ENCODE measurements at places on chromosomes 6 and 20.

DNA sequence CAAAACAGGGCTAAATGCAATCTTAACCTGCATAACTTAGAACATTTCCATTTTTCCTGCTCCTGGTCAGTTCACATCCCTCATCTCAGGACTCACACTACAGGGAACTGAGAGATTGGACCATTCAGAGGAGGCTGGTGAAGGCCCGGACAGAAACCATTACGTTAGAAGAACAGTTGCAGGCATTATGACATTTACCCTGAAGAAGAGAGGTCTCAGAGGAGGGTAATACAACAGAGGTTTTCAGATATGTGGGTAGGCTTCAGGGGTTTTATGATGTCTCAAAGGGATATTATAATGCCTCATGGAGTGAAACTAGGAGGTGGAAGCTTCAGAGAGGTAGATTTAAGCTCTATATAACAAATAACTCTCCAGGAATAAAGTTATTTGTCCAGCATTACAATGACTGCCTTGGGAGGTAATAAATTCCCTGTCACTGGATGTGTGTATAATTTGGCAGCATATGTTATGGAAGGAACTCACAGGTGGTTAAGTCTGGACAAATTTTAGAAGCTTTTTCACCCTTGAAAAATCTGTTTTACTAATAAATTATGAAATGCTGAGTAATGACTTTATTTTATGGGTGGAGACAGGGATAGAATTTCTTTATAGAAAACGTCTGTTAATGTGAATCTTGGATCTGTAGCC, 36.7 kb upstream of the RIPOR2 start:
- no peak for DNase-seq

DNA sequence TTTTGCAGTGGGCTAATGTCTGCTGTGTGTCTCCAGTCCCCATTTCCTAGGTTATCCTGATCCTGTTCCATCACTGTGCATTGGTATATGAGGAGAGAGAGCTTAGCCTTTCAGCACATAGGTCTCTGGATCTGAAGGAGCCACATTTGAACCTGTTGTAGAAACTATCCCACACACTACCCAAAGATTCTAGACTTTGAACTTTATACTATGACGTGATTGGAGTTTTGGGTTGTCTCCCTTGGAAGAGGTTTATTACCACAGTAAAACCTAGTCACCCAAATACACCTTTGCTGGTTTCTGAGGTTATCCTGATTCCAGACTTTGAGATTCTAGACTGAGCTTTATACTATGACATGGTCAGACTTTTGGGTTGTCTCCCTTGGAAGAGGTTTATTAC, 8.0 kb upstream of the OSTM1 start:
- no peak for DNase-seq

DNA sequence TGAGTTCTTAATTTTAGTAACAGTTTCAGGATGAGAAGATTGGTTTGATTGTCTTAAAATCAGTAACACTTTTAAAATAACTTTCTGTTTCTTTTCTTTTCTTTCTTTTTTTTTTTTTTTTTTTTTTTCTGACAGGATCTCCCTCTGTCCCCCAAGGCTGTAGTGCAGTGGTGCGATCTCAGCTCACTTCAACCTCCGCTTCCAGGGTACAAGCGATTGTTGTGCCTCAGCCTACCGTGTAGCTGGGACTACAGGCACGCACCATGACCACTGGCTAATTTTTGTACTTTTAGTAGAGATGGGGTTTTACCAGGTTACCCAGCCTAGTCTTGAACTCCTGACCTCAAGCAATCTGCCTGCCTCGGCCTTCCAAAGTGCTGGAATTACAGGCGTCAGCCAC, 33.7 kb upstream of the KCNQ5 start:
- DNase-seq, result no peak

DNA sequence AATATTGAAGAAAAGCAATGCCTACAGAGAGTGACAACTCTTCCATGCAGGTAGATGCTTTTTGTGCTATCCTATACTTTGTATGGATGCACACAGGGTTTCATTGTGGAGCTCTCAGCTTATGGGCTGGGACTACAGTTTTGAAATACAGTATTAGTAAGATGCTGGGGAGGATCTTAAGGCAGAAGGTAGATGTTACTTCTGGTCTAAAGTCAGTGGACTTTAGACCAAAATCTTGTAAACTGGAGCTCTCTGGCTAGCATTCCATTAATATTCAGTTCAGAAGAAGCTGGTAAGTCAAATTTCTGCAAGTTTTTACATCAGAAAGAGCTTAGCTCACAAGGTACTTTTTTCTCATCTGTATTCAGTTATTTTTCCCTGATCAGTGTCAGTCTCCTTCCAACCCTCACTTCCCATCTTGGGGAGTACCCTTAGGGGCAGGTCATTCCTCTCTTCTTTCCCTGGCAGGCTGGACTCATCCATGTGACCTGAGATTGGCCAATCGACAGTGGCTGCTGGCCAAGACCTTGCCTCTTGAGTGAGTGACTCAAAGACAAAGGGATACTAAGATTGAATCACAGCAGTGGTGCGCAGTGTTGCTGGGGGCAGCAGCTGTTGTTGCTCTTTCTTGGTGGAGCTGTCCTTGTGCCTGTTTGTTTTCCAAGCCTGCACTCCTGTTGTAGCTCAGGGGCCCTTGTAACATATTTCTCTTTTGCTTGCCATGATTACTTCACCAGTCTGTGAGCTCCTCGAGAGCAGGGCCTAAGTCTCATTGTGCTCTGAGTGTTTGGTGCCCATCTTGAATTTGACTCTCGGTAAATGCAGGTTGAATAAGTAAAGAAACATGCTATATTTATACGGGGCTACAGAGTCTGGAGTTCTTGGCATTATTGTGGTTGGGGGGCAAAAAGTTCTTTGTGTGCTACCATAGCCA, 2.8 kb upstream of the PHF20 start:
- DNase-seq, result no peak

DNA sequence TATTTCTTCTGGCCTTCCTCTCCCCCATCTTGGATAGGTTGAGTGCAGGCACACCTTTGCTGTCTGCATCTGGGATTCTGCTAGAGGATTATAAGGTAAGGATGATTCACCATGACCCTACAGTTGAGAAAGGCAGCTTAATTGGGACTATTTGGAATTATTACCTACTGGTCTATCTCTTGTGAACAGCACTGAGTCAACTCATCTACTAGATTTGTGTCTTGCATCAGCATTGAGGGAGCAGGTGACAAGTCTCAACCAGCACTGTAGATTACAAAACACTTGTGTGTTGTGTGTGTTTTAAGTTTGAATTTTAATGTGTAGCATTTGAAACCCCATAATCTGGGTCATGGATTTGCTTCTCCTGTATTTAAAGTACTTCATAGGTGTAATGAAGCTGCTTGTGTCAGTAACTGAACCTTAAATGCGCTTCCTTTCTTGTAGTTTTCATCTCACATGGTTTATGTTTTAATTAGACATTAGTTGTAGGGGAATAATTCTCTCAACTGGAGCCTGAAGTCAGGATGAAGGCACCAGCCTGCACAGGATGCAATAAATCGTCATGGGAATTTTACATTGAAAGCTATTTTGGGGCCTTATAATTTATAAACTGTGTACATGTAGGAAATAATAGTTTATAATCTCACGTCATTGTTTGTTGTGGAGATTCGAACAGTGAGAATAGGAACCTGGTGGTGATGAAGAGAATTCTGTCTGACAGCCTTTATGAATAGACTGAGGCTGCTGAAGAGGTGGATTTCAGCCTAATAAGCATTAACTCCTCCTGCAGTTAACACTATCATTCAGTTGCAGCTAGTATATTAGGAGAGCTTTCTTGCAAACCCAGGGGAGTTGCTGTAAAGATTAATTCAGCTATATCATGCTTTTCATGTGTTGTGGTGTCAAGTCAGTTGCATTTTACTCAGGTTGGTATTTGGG, 125.1 kb downstream of the JARID2 start:
- no peak for DNase-seq

DNA sequence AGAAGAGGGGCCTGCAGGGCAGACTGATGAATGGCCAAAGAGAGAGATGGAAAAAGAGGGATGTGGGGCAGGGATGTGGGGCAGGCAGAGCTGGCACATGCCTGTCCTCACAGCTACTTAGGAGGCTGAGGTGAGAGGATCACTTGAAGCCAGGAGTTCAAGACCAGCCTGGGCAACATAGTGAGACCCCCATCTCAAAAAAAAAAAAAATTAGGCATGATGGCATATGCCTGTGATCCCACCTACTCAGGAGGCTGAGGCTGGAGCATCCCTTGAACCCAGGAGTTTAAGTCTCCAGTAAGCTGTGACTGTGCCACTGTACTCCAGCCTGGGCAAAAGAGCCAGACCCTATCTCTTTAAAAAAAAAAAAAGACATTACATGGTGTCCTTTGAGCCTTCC, 34.8 kb downstream of the RNF8 start:
- DNase-seq, result no peak

- no peak for DNase-seq
Measured at GRCh38 chr6:38353310-38354036, 286.3 kb downstream of the BTBD9 start.

- DNase-seq, result no peak
Measured at GRCh38 chr6:133757335-133757734, 131.6 kb upstream of the TCF21 start.

DNA sequence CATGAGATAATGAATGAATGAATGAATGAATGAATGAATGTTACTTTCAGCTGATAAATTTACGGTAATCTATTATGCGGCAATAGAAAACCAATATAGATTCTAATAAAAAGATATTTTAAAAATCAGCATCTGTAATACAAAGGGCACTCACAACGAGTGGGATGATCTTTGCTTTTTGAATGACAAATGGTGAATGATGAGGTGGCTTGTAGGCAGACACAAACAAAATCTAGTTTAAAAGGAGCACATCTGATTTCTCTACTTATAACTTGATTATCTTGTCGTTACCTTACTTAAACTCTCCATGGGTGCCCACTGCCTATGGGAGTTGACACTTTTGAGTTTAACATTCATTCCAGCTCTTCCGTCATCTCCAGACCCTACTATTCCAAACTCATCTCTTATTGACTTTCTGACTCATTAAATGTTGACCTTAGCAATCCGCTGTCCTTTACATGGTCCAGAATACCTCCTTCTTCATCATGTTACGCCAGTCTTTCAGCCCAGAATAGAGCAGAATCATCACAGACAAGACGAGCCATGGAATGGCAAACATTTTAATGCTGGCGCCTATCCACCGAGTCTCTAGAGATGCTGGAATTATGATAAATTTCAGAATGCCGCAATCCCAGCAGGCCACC, 41.3 kb downstream of the NHLRC1 start:
- no peak for DNase-seq

- DNase-seq, result no peak
Measured at GRCh38 chr6:29483186-29483585, 4.6 kb downstream of the MAS1L start.

DNA sequence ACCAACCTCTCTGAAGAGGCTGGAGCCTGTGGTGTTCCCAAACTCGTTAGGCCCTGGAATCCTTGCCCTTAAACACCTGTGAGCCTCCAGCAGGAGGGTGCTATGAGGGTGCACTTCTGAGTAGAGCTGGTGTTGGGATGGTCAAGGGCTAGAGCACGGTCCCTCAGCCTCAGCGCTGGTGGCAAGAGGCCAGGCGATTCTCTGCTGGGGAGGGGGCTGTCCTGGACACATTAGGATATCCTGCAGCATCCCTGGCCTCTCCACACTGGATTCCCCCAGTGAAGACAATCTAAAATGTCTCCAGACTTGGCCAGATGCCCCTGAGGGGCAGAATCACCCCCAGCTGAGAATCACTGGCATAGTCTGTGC, 157.8 kb downstream of the SYCP2 start:
- DNase-seq, result no peak

DNA sequence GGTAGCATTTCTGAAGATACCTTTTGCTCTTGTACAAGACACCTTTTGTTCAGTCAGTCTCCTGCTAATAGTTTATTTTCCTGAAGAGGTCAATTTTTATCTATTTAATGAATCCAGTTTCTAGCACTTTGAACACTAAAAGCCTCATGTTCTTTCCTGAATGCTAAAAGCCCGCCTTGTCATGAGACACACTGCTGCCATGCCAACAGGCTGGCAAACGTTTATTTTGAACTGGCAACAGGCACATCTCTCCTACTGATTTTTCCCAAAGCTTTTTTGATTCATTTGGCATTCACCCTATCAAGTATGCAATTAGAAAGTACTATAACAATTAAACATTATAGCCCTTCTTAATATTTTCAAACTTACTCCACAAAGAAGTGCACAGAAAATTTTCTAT, 421.2 kb upstream of the EYS start:
- no peak for DNase-seq

DNA sequence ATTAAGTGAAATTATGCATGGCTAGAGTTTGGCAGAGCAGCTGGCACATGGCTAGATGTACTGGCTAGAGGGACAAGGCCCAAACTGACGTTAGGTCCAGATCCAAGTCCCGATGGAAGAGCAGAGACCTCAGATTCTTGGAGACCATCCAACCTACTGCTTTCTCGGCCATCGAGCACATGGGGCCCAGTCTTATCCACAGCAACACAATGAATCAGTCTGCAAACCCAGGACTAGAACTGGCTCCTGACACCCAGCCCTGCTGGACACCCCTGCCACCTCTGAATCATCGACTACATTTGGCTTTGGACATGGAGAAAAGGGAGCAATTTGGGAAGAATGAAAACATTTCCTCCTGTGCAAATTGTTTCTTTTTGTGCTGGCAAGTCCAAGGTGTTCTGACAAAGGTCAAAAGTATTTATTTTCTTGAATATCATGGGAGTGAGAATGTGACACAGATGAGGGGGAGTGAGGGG, 23.9 kb upstream of the YWHAB start:
- no peak for DNase-seq

DNA sequence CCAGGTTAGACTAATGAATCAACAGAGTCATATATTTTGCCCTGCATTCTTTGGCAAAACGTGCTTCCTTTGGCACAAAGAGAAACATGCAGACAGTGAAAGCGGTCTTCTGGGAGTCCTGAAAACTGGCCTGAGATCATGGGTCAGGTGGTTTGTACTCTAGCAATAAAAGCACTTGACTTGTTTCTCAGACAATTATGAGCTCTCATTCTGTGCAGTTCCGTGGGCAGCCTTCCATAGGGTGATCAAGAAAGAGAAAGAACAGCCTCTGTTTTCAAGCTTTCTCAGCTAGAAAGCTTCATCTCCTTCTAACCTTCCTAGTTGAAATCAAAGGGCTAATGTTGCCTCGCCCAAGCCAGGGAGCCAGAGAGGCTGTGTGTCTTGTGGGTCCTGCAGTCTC, 62.7 kb upstream of the ISM1 start:
- no peak for DNase-seq

DNA sequence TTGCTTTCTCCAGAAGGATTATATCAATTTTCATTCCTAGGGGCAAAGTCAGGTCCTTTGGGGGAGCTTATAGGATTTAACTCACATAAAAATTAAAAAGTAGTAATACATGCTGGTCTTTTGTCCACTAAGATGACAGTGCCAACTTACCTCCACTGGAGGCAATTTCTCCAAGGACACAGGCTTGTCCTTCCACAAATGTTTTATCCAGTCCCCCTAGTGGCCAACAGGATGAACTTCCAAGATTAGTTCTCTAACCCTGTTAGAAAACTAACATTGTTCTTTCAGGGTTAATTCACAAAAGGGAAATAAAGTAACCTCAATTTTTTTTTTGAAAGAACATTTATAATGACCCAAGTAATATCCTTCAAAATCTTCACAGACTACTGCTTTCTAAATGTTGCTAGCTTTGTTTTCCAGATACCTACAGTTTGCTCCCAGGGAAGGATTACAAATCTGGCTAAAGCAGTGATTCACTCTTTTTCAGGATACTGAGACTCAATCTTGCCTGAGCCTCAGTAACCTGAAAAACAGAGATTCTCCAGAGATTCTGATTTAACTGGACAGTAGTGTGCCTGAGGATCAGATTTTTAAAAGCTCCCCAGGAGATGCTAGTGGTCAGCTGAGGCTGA, 31.7 kb upstream of the UBR2 start:
- peak; percentile 63 for DNase-seq
